ENCODE measurements at places on chromosomes 11 and 22.

GRCh38 chr11:35348898-35349687 lies 70.3 kb downstream of the SLC1A2 start:
- H3K4me3 ChIP-seq: no peak overlapping the region
- no peaks in the 10 kb centered on the region for H3K36me3 ChIP-seq
- H3K27ac ChIP-seq: no peak overlapping the region
- no peaks in the 10 kb centered on the region for H3K27me3 ChIP-seq

- H3K4me3 ChIP-seq: no peak overlapping the region
- H3K27ac ChIP-seq: peak overlapping the region; percentile 80
- no peaks in the 10 kb centered on the region for H3K36me3 ChIP-seq
- peaks cover 21% of the 10 kb centered on the region for H3K4me1 ChIP-seq
- H3K27me3 ChIP-seq: no peaks in the 10 kb centered on the region
- peak; percentile 58 for DNase-seq
These were observed 4.5 kb upstream of the CREB3L1 start for GRCh38 chr11:46272816-46273427.

DNA sequence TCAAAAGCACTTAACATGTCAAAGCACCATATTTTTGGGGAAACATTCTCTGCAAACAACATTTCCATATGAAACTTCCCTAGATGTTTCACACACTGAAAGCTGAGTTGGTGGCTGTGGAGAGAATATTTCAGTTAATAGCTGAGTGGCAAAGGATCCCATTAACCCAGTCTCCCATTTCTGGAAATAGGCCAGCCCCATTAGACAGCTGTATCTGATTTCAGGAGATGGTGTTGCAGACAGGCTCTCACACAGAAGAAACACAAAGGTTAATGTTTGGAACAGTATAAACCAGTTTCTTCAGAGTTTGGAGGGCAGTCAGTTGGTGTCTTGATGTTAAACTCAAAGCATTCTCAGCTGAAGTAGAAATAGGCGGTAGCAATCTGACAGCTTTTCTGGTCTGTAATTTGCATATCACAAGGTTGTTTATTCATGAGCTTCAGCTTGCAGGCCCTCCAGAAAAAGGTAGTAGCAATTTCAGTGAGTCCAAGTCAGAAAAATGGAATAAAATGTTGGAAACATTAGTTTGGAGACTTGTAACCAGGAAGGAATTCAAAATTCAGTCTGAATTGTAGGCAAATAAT lies 15.5 kb upstream of the ZBTB44 start:
- H3K4me1 ChIP-seq: no peaks in the 10 kb centered on the region
- no peak overlapping the region for H3K27ac ChIP-seq
- no peak overlapping the region for H3K4me3 ChIP-seq
- no peaks in the 10 kb centered on the region for H3K36me3 ChIP-seq

- H3K4me1 ChIP-seq: no peaks in the 10 kb centered on the region
- H3K36me3 ChIP-seq: peaks cover 16% of the 10 kb centered on the region
- no peak for DNase-seq
- H3K27me3 ChIP-seq: no peaks in the 10 kb centered on the region
- no peak overlapping the region for H3K27ac ChIP-seq
- no peak overlapping the region for H3K4me3 ChIP-seq
These were observed 79.4 kb downstream of the ATM start for GRCh38 chr11:108302121-108302785.

GRCh38 chr22:36739185-36739584 lies 35.6 kb upstream of the CACNG2 start:
- H3K36me3 ChIP-seq: no peaks in the 10 kb centered on the region
- no peak overlapping the region for H3K4me3 ChIP-seq
- no peaks in the 10 kb centered on the region for H3K4me1 ChIP-seq
- H3K27me3 ChIP-seq: no peaks in the 10 kb centered on the region
- DNase-seq: no peak
- no peak overlapping the region for H3K27ac ChIP-seq
